Epithelial cell of prostate (primary cell): ENCODE measurements at places on chromosomes 16 and 17.

DNA sequence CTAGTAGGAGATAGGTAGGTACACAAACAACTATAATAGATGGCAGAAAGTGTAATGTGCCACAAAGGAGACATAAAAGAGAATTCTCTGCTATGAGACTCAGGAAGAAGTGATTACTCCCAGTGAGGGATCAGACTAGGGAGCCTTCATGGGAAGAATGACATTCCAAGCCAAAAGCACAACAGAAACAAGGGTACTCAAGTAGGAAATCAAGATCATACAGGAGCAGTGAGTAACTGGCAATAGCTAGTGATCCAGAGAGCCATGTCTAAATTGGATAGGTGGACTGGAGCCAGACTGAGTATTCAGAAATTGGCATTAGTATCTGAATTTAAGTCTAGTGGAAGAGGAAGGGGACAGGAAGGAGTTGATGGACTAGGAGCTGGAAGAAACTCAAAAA lies 10.7 kb downstream of the RFFL start:
- no peak for DNase-seq

DNA sequence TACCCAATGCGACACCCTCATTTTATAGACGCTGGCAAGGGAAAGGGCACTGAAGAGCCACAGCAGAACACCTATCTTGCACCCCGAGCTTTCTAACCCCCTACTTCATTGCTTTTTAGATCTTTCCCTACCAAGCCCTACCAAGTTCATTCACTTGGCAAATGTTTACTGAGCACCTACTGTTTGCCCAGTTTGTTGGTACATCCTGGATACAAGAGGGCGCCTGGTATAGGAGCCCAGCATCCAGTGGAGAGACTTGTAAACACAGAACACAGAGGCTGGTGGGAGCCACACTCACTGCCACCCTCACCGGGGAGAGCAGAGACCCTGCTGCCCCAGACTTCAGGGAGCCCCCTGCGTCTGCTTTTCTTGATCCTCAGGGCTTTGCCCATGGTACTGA lies 112.6 kb downstream of the GNAO1 start:
- no peak for DNase-seq

DNA sequence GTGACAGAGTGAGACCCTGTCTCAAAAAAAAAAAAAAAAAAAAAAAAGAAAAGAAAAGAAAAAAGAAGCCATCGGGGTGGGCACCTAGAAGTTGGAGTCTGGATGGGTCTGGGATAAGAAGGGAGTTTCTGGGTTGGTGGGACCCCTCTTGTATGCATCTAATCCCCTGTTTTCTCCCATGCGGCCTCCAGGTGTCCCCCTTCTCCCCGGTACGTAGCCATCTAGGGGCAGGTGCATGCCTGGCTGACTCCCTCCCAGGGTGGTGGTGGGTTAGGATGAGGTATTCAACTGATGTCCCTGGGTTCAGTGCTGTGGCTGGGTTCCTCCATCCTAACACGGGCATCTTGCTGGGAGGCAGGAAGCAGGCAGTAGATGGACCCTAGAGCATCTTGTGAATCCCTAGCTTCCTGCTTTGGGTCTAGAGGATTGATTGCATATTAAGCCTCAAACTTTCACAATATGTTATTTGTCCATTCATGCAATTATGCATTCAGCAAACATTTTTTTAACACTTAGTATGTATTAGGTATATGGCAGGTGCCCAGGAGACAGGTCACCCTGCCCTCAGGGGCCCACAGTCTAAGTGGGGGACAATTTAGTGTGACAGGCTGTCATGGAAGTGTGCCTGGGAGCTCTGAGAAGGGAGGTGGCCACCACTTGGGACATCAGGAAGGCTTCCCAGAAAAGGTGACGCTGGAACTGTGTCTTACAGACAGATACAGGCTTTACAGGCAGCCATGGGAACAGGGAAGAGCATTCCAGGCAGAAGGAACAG lies 13.1 kb downstream of the FMNL1 start:
- DNase-seq: no peak

GRCh38 chr16:50881956-50882355 lies 140.1 kb downstream of the CYLD start:
- no peak for DNase-seq

- DNase-seq: no peak
Observed at GRCh38 chr16:53745086-53745485, 41.1 kb downstream of the FTO start.

DNA sequence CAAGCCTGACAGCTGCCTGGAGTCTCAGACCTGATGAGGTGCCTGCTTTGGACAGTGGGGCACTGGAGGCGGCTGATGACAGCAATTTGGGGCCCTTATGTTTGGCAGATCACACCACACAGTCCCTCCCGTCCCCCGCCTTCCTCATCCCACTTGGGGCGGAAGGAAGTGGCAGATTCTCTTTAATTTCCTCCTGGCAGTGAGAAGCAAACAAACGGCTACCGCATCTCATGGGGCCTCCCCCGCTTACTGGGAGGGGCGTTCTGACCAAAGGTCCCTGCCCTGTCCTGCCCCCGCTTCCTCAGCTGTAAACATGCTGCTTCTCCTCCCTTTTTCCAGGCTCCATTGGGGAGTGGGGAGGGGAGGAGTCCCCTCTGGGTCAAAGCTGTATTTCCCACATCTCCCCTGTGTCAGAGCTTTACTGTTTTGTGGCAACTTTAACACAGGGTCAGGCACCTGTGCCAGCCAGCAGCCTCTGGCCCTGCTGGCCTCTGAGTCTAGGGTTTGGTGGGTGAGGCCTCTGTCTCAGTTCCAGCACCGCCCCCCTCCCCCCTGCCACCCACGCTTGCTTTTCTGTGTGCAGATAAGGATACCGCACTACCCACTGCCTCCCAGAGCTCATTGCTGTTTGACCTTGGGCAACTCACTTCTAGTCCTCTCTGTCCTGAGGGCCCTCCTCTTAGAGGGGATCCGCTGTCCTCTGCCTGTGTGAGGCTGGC lies 5.4 kb upstream of the NFATC3 start:
- no peak for DNase-seq

GRCh38 chr17:62657145-62657665 lies 29.7 kb downstream of the MRC2 start:
- no peak for DNase-seq

DNA sequence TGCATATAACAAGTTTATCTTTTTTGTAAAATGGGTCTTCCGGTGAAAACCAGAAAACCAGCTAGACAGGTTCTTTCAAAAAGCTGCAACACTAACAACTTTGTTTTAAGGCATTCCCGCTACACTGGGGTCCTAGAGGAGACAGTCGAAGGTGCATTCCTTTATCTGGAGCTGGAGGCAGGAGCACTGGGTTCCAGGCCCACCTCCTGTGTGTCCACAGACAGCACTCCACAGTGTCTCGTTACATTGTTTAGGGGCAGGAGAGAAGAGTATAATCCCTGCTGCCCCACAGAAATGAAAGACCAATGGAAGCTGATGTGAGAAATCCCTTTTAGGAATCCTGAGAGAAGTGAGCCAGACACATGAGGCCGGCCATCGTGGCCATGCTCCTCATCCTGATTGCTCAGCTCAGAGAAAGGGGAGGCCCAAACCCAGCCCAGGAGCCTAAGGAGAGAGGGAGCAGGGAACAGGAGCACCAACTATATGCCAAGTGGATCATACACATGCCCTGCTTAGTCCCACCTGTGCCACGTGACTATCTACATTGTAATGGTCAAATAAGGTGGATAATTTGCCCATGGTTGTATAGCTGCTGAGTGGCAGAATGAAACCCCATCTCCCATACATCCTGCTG lies 59.5 kb downstream of the CCDC182 start:
- DNase-seq: no peak

GRCh38 chr17:8326511-8327302 lies 12.9 kb upstream of the ODF4 start:
- DNase-seq: no peak

DNA sequence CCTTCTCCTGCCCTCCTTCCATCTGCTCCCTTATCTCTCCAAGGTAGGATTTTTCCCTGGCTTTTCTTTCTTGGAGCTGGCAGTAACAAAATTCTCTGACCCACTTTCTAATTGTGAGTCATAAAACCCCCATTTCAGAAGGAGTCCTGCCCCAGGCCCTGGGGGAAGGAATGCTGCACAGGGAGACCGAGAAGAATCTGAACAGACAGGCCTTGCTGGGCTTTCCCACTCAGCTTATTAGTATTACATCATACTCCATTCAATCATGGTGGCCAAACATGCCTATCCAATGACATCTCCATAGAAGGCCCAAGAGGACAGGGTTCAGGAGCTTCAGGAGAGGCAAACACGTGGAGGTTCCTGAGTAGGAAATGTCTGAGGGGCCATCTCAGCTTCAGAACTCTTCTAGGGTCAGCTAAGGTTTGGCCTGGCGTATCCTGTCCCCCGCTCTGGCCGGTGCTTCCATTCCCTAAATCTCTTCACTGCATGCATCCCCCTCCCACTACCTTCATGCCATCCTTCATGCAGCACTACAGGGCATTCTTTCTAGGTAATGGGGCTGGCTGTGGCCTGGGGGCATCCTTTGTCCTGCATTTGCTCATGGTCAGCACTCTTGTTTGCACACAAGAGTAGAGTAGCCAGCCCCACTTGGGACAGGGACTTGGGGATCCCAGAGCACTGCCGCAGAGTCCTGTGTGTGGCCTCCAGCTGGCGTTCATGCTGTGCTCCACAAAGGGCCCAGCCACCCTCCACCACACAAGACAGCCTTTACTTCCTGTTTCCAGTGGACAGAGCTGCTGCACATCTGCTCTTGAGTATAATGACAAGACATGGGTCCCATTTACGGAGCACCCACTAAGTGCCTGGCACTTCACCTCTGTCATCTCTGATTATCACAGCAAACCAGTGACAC lies 8.2 kb downstream of the SLC6A2 start:
- peak; percentile 59 for DNase-seq

- DNase-seq: no peak
Observed at GRCh38 chr17:37827905-37828650, 83.2 kb upstream of the HNF1B start.

- DNase-seq: no peak
Observed at GRCh38 chr17:68578236-68578635, 22.9 kb downstream of the FAM20A start.
